ENCODE measurements at places on chromosomes 7 and 10.

- no peak for DNase-seq
These were observed 118.0 kb upstream of the PITRM1 start for GRCh38 chr10:3290550-3290949.

- DNase-seq: peak; percentile 7
These were observed 86.2 kb downstream of the EBF3 start for GRCh38 chr10:129877773-129878371.

- DNase-seq: no peak
These were observed 67.7 kb downstream of the TACR2 start for GRCh38 chr10:69348816-69349541.

- no peak for DNase-seq
These were observed 49.5 kb downstream of the WAPL start for GRCh38 chr10:86472061-86472460.

DNA sequence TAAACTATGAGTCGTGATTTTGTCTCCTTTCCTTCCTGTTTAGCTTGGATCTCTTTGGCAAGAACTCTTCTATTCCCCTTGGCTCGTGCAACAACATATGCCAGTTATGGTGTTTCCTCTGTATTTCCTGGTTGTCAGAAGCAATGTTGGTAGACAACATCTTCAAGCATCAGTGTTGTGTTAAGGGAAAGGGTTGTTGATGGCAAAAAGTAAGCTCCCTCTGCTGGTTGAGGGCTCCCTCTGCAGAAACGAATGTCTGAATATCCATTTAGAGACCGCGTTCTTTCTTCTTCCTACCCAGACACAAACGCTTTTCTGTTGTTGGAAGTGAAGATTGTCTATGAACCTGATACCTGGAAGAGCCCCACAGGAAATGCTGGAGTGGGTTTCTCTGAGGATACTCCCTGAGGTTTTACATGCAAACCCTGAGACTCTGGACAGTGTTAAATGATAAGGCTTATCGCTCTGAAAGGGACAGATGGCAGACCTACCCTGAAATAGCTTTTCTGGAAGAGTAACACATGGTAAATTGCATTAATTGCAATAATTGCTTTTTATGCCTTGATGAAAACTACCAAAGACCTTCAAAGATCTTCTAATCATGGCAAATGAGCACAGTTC lies 23.5 kb upstream of the C1QL3 start:
- DNase-seq: no peak

- no peak for DNase-seq
These were observed 140.2 kb upstream of the AHR start for GRCh38 chr7:17158261-17158660.

- no peak for DNase-seq
These were observed at the start of gene PRRT4 for GRCh38 chr7:128361411-128362379. PRRT4 (minus strand) TSS chr7:128361690.

- DNase-seq: no peak
These were observed 18.7 kb downstream of the SSMEM1 start for GRCh38 chr7:130226333-130226732.

DNA sequence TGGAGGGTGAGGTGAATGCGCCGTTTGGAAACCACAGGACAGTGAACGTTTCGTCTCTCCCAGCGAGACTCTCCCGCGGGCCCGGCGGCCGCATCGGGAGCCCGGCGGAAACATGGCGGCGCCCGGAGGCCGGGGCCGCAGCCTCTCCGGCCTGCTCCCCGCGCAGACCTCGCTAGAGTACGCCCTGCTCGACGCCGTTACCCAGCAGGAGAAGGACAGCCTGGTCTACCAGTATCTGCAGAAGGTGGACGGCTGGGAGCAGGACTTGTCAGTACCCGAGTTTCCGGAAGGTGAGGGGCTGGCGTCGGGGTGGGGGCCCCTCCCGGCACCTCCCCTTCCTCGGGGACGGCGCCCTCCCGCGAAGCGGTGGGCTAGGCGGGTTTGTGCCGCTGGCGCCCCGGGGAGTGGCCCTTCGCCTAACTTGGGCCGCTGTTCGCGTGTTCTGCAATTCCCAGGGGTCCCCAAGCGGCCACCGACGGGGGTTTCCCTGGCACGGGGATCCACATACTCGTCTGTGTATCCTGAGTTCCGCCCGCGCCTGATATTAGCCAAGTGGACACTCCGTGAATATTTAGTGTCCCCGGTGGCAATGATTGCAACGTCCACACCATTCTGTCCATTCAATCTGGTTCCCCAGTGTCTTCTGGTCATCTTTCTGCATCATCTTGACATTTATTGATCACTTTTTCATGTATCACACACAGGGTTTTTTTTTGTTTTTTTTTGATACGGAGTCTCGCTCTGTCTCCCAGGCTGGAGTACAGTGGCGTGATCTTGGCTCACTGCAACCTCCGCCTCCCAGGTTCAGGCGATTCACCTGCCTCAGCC lies 514 bp downstream of the NHLRC2 start:
- DNase-seq: peak; percentile 17

DNA sequence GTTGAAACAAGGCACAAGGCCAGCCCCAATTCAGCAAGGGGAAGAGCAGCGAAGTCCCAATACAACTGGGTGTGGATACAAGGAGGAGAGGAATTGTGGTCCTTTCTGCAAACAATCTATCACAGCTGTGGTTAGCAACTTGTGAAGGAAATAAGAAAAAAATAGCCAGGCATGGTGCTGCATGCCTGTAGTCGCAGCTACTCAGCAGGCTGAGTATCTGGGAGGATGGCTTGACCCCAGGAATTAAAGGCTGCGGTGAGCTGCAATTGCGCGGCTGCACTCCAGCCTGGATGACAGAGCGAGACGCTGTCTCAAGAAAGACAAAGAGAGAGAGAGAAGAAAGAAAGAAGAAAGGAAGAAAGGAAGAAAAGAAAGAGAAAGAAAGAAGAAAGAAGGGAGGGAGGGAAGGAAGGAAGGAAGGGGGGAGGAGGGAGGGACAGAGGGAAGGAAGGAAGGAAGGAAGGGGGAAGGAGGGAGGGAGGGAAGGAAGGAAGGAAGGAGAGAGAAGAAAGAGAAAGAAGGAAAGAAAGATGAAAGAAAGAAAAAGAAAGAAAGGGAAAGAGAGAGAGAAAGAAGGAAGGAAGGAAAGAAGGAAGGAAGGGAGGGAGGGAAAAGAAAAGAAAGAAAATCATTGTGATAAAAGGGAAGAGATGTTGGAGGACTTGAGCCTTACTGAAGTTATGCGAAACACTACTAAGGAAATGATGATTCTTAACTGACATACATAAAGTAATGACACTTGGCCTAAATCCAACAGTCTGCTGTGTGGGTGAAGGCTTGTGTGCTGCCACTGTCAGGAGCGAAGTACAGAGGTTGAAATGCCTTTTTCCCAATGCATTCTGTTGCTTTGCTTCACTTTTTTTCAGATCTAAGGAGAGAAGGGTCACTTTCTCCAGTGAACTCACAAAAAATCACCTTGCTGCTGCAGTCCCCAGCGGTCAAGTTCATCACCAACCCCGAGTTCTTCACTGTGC lies 117.0 kb upstream of the STK17A start:
- no peak for DNase-seq

DNA sequence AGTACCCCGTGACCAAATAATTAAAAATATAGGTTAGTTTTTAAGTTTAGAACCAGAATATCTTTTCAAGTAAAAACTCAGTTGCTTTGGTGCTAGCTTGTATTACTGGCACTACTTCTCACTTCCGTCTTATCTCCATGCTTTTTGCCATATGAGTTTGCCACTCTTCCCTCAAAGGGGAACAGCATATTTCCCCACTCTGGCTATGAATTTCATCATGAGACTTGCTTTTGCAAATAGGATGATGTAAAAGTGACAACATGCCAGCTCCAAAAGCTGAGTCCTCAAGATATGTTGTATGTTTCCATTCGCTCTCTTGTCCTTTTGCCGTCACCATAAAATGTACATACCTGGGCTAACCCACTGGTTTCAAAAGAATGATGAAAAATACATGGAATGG lies 178.1 kb upstream of the SEMA3A start:
- no peak for DNase-seq

GRCh38 chr10:69872323-69872722 lies 70.6 kb downstream of the COL13A1 start:
- DNase-seq: no peak

DNA sequence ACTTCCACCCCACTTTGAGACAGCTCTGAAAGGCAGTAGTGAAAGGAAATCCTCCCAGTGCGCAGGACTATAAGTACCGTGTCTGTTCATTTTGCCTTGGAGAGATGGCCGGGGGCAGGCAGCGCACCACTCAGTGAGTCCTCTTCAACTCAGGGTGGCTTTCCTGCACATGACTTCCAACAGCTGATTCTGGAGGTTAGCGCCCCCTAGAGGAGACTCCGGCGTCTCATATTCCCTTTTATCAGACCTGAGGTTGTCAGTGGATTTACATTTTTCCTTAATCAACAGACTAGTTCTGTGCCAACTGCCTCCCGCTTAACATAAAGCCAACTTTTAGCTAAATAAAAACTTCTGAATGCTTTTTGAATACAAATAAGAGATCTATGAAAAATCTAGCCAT lies 101.0 kb downstream of the HERPUD2 start:
- DNase-seq: no peak

GRCh38 chr7:122790132-122790531 lies 87.4 kb upstream of the RNF148 start:
- DNase-seq: no peak

DNA sequence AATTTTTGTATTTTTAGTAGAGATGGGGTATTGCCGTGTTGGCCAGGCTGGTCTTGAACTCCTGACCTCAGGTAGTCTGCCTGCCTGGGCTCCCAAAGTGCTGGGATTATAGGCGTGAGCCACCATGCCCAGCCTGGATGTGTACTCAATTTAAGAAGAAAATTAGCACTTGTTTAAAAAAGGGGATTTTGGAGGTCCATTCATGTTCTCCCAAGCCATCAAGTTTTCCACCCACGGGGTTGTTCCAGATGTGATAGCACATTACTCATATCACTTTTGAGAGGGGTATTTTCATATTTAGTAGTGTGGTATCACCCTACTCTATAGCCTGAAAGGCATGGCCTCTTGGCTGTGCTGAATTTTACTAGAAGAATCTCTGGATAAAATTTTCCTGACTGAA lies 10.5 kb upstream of the SLC26A3 start:
- no peak for DNase-seq

GRCh38 chr10:44245601-44245938 lies 139.3 kb downstream of the CXCL12 start:
- no peak for DNase-seq

- no peak for DNase-seq
These were observed 1252.2 kb downstream of the REEP3 start for GRCh38 chr10:64773357-64773756.

DNA sequence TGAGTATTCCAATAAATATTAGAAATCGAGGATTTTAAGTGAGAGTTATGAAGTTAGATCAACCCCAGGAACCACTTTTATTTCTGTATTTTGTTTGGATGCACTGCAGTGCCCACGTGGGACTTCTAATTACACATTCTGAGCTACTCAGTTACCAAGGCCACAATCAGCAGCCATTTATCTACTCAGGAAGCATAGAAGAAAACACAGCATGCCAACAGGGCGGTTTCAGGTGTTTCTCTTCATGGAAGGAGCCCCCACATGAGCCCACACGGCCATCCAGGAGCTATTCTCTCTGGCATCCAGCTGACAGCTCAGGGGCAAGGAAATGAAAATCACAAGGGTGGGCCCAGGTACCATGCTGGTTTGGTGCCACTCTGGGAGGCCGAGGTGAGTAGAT lies 266.5 kb upstream of the MKLN1 start:
- no peak for DNase-seq

DNA sequence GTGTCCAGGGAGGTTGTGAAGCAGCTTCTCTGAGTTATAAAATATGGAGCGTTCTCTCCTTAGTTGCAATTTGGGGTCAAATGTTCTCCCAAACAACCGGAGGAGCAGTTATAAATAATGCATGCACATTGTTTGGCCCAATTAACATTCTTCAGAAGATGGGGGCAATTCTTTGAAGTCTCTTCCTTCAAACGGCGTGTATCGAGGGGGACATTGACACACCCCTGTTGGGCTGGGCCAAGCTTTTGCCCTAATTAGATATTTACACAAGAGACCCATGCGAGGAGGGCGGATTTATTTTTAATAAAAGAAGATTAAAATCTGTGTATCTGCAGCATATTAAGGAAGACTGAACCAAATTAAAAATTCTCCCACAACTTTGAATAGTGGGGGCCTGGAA lies 107.3 kb downstream of the PTPRE start:
- DNase-seq: no peak

Data from stimulated activated CD8-positive, alpha-beta memory T cell treated with anti-CD3 and anti-CD28 coated beads, Interleukin-12 subunit alpha, Interleukin-12 subunit beta, amount 100 ng/mL, for 1 hour (primary cell).